Memory B cell (primary cell): ENCODE measurements at places on chromosomes 12 and 14.

GRCh38 chr12:101880769-101881168 lies 3.4 kb downstream of the DRAM1 start:
- DNase-seq = no peak

DNA sequence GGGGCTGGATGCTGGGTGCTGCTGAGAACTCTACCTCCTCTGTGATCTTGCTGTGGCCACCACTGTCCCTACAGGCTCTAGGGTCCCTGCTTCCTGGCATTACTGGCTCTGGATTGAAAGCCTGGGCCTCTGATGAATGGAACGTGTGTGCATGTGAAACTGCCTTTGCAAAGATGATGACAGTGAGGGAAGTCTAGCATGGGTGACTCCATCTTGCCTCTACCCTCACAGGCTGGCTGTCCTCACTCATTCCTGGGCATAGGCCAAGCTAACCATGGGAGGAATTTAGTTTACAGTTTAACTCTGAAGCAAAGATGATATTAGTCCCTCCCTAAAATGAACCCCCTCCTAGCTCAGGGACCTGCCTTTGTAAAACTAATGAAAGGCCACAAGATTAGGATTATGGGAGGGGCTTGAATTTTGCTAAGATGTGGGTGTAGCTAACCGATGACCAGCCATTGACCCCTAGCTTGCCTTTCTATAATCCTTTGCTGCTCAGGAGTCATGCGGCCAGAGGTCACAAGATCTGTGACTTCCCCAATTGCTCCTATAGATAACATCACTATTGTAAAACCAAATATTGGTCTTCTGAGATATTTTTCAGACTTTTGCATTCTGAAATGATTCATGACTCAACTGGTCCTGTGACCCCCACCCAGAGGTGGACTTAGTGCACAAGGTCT lies 2.2 kb upstream of the C1S start:
- DNase-seq = no peak

DNA sequence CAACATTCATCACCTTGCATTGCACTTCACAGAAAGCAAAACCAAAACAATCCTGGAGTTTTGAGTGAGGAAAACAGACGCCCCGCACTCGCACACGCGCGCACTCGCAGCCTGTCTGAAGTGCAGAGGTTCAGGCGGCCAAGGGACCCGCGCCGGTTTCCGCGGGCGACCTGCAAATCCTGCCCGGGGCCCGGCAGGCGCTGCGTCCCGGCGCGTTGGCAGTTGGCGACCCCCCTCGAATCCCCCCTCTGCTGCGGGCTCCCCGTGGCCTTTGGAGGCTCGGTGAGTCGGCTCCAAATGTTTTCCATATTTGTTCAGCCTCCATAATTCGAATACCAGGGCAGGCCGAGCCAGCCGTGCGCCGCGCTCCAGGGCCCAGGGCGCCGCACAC lies at the start of gene SSPN:
SSPN (plus strand) TSS at position 324 of the 391 bp plus-strand sequence. CDS start 100 bp downstream, outside the sequence.
- DNase-seq = peak; percentile 10

DNA sequence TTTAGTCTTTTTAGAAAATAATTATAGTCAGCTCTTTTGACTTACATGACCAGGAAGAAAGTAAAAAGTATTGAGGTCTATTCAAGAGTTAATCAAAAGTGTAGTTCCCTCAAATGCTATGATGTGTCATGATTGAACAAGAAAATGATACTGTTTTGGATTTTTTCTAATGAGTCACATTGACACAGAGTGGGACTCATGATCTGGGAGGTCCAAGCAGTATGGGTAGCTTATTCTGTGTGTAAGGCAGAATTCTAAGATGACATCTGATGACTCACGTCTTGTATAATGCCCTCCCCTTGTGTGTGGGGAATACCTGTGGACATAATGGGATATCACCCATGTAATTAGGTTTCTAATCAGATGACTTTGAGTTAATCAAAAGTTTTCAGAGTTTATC lies 178.1 kb upstream of the DDHD1 start:
- no peak for DNase-seq
